ENCODE measurements at places on chromosomes 1 and 21.

DNA sequence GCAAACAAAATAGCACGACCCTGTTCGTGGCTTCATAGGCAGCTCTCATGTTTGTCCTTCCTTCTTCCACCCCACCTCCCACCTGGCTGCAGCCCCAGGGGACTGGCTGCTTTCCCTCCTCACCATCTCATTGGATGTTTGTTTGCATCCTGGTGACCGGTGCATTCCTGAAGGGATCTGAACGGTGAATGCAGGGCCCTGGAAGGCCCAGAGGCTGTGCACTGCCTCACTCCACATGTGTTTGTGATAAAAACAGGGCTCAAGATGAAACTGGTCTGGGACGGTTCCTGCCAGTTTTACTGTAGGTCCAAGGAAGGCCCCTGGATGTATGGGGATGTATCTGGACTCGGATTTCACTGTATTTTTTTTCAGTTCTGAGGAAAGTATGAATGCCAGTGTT is 42.8 kb downstream of the CNN3 start:
- no peak for DNase-seq

DNA sequence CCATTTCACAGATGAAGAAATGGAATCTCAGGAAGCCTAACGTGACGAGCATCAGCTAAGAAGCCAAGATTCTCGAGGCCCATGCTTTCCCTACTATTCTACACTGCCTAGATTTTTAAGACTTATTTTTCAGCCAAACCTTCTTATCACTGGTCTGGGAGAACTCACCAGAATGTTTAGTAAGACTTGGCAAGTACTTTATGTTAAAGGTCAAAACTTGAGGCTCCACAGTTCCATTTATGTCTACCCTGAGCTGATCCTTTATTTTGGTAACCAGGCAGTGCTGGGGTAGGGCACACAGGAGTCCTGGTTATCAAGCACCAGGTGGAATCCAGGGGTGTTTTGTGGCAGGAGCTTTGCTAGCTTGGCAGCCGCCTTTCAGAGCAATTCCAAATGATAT is 16.8 kb downstream of the PLXNA2 start:
- no peak for DNase-seq

GRCh38 chr1:8004113-8004802 is 21.9 kb downstream of the ERRFI1 start:
- DNase-seq = no peak

DNA sequence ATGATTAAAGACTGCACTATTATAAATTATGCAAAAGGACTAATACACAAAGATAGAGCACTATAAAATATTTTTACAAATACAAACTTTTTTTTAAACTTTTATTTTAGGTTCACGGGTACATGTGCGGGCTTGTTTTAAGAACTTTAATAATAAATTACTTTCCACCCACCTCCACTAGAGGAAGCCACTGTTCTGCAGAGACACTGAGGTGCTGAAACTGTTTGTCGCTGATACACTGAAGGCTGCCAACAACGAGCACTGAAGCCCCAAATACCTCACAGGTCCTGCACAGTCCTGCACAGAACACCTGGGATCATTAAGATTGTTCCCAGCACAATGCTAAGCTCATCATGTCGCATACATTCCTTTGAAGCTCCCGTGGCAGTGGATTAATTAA is 19.9 kb downstream of the COA6 start:
- DNase-seq = no peak

GRCh38 chr1:1302006-1302430 is 5.7 kb downstream of the ACAP3 start:
- DNase-seq = no peak

DNA sequence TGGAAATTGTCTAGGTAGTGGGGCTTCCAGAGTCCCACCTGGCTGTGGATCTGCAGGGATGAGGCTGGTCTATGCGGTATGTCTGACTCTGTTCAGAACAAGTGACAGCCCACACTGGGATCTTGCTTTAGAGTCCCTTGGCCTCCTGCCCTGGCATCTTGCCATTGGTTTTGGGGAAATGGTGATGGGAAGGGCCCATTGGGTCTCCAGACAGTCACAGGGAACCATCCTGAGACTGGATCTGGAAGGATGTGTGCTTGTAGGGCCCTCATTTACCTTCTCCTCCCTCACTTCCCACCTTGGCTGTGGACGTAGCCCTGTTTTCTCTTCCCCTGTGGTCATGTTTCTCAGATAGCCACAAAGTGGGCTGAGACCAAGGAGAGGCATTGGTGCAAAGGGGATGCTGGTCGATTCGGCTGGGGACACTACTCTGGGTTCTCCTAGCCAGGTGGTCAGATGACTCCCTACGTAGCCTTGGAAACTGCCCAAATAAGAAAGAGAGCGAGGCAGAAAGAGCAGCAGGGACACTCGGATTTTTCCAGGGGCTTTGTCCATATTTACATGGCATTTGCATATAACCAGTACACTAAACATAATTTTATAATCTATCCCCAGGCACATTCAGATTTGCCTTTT is 15.1 kb downstream of the SOX13 start:
- DNase-seq = no peak

DNA sequence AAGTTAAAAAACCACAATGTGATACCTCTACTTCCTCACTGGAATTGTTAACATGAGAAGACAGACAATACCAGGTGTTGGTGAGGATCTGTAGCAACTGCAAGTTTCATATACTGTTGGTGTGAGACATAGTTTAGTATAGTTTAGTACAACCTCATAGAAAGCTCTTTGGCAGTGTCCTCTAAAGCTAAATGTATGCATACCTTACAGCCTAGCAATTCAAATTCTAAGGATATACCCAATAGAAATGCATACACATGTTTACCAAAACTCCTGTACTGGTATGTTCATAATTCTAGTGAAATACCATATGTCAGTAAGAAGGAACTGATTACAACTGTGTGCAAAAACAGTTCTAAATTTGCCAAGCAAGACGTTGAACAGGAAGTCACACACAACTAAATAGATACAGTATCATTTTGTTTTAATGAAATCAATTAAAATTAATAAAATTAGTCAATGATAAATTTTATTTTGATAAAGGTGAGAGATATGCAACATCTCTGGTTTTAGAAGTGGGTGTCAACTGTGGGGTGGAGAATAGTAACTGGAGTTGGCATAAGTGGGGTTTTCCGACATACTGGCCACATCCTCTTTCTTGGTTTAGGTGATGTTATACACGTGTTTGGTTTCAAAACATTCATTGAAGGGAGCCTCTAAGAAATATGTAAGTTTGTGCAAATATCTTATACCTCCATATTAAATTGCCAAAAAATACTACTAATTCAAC is 450.7 kb downstream of the PTPRC start:
- DNase-seq = peak; percentile 6

DNA sequence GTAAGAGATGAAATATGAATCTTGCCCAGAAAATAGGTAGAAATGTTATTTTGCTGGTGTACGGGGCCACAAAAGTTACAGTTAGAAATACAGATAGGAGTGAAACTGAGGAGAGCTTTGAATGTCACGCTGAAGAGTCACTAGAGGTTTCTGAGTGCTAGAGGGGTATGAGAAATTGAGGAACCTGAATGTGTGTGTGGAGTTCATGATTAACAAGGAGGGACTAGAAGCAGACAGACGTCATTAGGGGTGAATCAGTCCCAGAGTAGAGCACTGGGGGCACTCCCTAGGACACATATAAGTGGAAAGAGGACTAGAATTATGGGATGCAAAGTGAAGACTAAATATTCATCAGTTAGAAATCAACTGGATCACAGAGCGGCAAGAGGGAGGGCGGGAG is 188.9 kb upstream of the MAP1LC3C start:
- DNase-seq = no peak

GRCh38 chr1:53524428-53525375 is 65.5 kb downstream of the DMRTB1 start:
- DNase-seq = no peak

DNA sequence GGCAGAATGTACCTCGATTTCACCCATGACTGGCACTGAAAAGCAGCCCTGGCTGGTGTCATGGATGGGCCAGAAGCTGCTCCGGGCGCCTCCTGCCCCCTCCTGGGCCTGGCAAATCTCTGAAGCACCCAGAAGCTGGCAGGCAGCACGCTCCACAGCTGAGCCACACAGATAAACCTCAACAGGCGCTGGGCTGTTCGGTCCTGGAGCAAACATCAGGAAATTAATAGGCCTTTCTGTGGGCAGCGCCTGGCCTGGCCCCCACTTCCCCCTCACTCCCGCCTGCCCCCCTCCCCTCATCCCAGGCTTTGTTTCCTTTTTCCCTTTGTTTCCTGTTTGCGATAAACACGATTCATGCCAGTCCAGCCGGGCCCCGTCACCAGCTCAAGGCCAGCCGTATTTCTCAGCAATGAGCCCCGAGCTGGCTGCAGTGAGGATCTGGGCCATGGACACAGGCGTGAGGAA is 20.1 kb upstream of the DISP3 start:
- no peak for DNase-seq
